Common myeloid progenitor, CD34-positive (primary cell): ENCODE measurements at places on chromosomes 12 and 14.

- DNase-seq, result no peak
These were observed 18.1 kb downstream of the ASPG start for GRCh38 chr14:104103446-104104075.

- DNase-seq, result peak; percentile 22
These were observed 25.9 kb downstream of the SYNDIG1L start for GRCh38 chr14:74400031-74400685.

GRCh38 chr12:2561367-2561766 is 233.4 kb upstream of the FKBP4 start:
- no peak for DNase-seq

DNA sequence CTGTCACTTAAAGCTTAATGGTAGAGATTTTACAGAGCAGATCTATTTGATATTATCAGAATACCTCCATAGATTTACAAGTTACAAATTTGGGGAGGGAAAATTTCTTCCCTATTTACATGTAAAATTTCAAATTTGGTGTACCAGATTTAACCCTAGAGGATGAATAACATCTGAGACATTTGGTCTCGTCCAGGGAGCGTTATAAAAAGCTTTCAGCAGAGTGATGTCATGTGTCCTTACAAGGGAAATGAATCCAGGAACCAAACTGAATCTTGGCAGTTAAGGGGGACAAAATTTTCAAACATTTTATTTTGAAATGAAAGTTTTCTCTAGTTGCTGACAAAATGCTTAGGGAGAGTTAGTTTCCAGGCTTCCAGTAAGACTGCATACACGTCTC is 4.5 kb upstream of the CDK17 start:
- no peak for DNase-seq

DNA sequence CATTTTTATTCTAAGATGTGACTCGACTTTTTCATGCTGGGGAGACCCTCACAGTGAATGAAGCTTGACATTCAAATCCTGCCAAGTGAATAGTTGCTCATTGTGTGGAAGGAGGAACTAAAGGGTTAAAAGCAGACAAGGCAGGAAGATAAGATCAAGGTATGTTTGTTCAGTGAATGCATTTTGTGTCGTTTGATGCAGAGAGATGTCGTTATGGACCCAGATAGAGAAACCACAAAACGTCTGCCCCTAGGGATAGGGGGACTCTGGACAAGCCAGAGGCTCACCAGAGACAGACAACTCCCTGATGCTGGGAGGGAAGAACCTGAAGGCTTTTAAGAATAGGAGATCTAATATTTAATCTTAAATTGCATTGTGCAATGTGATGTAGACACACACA is 72.5 kb upstream of the MYL2 start:
- DNase-seq, result no peak

DNA sequence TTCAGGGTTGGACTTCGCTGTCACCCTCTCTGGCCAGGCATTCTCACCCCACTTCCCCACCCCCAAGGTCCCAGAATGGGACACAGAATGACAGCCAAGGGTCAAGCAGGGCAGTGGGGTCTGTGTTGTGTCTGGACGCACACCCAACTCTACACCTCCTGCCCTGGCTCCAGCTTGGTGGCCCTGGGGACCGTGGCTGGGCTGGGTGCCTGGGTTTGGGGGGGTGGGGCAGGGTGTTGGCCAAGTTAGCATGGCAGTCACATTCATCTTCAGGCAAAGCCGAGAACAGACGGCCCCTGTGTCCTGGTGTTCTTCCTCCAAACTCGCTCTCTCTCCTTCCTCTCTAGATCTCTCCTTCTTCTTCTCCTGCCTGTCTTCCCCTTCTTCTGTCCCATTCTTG is 5.6 kb downstream of the LRP1 start:
- no peak for DNase-seq

DNA sequence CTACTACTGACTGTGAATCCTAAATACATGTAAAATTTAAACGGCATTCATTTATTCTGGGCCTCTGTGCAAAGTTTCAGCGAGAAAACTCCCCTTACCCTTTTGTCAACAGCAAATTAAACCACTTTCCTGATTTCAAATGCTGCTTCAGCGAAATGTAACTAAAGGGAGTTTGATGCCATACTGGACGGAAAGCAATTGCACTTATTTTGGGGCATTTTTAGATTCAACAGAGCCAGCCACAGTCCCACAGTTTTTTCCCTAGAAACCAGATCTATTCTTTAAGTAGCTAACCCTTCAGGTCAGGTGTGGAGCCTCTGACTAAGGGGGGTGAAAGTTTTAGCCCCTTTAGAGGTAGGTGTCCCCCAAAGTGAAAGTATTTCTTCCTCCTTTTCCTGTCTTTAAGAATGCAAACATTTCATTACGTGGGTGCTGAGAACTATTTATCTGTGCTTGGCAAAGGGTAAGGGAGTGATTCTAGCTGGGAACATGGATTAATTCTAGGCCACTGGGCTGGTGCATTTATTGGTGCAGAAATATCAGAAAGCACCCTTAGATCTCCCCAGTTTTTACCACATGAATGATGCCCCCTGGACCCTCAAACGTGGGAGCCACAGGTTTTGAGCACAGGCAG is 72.7 kb downstream of the SPTB start:
- DNase-seq, result no peak

GRCh38 chr14:37060496-37061260 is 111.7 kb downstream of the SLC25A21 start:
- no peak for DNase-seq

DNA sequence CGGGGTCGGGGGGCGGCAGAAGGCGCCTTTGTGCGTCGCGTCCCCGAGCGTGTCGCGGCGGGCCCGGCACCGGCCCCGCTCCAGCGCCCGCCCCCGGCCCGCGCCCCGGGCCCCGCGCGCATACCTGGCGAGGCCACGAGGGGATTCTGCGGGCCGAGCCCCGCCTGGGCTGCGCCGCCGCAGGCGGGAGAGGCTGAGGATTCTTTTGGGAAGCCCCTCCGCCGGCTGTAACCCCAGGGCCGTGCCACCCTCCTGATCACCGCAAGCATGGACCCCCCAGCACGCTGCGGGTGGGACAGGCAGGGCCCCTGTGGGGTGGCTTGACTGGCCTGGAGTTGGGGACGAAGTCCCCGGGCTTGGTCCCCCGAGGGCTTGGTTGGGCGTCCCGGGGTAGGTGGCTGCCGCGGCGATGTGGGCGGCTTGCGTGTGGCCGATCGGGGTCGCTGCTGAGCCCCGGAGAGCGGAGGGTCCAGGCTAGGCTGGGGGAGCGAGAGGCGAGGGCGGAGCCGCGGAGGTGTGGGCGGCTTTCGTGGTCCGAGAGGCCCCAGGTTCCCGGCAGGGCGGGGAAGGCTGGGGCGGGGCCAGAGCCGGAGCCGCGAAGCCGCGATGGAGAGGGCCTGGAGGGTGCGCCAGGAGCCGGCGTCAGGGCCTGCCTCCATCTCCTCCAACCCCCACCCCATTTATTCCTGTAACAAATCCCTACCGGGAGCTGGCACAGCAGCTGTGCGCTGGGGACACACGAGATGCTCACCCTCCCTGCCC is 28.4 kb upstream of the GPR132 start:
- peak; percentile 77 for DNase-seq

- DNase-seq, result no peak
These were observed 106.6 kb upstream of the NOS1 start for GRCh38 chr12:117468016-117468415.

GRCh38 chr12:2309647-2310046 is 256.9 kb downstream of the CACNA1C start:
- peak; percentile 80 for DNase-seq

- no peak for DNase-seq
These were observed 3.6 kb upstream of the HRK start for GRCh38 chr12:116884871-116885270.
